ENCODE measurements at places on chromosomes 6 and 20.
A peak's percentile ranks its signal among the peaks of the same experiment; 100 is the strongest.

- DNase-seq, result peak; percentile 97
Measured at GRCh38 chr6:135922174-135922573, 70.7 kb downstream of the PDE7B start.

GRCh38 chr6:156910938-156911337, 133.8 kb downstream of the ARID1B start:
- peak; percentile 38 for DNase-seq

DNA sequence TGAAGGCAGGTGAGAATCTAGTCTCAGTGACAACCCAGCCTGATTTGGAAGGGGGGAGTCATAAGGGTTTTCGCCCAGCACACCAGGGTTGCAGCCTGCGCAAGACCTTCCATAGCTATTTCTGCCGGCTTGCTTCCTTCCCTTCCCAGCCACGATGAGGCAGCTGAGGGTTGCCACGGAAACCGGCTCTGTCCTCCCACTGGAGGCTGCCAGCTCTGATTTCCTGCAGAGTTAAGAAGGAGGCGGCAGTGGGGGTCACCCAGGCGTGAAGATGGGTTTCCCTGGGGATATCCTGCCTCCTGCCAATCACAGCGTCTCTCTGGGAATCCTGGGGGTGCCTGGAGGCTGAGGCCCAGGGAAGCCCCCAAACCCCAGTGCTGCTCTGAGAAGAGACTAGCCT, 23.1 kb upstream of the KCNB1 start:
- DNase-seq, result peak; percentile 47

DNA sequence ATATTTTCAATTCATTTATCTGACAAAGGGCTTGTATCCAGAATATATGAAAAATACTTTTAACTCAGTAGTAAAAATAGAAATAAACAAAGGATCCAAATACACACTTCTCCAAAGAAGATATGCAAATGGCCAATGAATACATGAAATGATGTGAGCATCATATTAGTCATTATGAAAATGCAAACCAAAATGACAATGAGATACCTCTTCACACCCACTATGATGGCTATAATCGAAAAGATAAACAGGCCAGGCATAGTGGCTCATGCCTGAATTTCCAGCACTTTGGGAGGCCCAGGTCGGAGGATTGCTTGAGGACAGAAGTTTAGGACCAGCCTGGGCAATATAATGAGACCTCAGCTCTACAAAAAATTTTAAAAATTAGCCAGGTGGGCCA, 33.8 kb upstream of the SMAP1 start:
- no peak for DNase-seq
